ENCODE measurements at places on chromosomes 5 and 9.

DNA sequence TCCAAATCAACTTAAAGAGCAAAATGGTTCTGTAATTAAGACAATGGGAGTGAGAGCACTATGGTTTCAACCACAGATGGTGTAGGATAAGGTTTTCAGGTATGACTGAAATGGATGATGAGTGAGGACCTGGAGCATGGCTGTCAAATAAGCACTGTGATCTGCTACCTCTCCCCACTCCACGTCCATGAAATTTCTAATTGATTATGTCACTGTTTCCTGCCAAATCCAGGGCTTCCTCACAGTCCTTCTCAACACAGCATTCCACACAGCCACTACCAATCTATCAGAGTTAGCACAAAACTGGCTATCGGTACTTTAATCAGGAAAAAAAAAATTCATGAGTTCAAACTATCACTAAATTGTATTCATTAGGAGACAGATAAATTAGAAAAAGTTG lies 420.4 kb upstream of the WWC1 start:
- DNase-seq: no peak

- DNase-seq: no peak
Observed at GRCh38 chr9:27151693-27152404, 42.8 kb downstream of the TEK start.

DNA sequence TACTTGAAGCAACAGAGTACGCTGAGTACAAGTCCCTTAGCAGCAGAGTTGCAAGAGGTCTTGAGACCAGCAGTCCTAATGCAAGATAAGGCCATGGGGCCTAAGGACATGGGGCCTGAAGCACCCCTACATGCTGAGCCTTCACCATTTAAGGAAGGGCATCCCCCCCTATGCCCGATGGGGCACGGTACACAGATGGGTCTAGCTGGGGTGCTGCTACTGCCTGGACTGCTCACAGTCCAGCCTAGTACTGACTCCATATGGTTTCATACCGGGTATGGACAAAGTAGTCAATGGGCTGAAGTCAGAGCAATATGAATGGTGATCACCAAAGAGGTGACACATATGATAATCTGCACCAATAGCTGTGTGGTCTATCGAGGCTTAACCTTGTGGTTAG lies 178.3 kb downstream of the PDE4D start:
- DNase-seq: no peak

GRCh38 chr9:114238472-114238871 lies 83.1 kb downstream of the COL27A1 start:
- DNase-seq: no peak

- no peak for DNase-seq
Observed at GRCh38 chr9:135847833-135848232, 59.5 kb downstream of the CAMSAP1 start.

- DNase-seq: no peak
Observed at GRCh38 chr9:130426467-130426773, 18.3 kb upstream of the ASS1 start.
